ENCODE measurements at places on chromosomes 1 and 21. TPM values are rescaled to one million over a fixed set of nuclear protein-coding genes. Genes with fewer than 3 reads are reported as not detected.

DNA sequence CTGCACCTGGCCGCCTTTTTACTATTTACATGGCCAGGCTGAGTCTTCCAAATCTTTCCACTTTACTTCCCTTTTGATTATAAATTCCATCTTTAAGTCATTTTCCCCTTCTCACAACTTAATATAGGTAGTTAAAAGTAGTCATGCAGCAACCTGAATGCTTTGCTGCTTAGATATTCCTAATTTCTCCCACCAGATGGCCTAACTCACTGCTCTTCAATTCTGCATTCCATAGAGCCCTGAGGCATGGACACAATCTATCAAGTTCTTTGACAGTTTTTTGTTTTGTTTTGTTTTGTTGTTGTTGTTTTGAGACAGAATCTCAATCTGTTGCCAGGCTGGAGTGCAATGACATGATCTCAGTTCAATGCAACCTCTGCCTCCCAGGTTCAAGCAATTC, 21.7 kb upstream of the FAAH start:
- no peak for DNase-seq

Gene FCRL2
- not detected for total RNA-seq

DNA sequence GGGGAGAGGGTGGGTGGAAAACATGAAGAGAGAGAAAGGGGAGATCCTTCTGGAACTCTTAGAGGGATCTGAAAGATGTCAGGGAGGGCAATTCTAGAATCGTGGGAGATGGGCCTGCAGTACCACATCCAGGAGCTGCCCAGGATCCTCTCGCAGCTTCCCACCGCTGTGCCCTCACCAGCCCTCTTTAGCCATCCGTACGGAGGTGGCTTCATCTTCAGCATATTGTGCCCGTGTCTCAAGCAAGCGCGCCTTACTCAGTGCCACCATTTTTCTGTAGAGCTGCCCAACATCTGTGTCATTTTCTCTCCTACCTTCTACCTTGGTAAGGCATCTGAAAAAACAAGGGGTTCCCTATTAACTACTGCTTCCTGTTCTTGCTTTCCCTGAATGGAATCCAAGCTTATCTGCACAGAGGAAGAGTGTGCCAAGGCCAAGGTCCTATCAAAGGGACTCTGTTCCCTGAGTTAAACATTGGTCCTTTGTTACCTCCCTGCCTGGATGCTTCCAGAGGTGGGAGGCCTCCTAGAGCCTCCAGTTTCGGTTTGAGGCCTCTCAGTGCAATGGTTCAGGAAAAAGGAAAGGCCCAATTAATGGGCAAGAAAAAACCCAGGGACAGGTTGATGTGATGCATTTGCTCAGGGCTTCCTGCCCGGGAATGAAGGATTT, 23.2 kb downstream of the C1orf116 start:
- DNase-seq, result no peak

GRCh38 chr1:78681265-78681664, 31.6 kb downstream of the IFI44 start:
- no peak for DNase-seq

DNA sequence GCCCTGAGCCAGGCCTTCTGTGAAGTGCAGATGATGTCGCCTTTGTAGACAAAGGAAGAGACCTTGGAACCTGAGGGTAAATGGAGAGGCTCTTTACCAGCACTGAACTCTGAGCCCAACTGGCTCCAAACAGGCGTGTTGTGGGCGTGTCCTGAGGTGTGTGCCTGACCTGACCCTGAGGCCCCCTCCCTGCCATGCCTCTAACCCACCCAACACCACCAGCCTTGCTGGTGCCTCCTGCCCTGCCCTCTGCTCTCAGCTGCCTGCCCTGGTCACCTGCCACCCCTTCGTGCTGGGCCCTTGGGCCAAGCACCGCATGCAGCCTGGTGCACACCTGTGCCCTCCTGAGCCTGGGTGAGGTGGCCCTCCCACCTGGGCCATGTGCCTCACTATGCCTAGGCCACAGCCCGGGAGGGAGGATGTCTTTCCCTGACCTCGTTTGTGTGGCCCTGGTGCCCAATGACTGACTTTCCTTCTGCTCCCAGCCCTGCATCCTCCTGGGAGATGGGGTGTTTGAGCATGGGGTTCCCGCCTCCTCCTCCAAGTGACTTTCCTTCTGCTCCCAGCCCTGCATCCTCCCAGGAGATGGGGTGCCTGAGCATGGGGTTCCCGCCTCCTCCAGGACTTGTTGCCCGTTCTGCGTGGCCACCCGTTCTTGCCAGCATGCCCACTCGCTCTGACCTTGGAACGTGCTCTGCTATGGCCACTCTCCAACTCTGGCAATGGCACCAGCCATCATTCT, 157.0 kb downstream of the PCBP3 start:
- no peak for DNase-seq

Measured in neural progenitor cell (in vitro differentiated cells).